H1 (cell line): ENCODE measurements at places on chromosomes 2 and 18.

- no peak for DNase-seq
These were observed 41.8 kb downstream of the ACSL3 start for GRCh38 chr2:222902660-222903059.

DNA sequence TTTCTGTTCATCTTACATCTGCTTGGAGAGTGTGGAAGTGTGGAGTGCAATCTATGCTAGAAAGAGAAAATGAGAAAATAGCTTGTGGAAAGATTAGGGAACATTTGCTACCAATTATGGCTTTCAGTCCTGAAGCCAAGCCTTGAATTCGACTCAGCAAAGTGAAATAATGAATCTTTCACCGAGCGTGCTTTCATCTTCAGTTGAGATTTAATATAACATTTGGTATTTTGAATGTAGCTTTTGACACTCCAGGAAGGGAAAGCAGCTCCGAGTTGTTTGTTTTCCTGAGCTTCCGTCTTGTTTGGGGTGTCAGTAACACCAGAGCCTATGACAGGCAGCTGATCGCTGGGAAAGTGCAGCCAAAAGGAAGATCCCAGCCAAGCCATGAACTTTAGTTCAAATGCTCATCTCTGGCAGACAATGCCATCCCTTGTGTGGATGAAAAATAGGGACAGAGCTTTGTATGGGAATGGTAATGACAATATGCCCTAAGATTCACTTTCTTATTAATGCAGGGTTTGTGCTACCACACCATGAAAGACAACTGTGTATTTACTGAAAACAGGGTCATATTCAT lies 25.0 kb upstream of the PHLPP1 start:
- no peak for DNase-seq

- DNase-seq = no peak
These were observed 61.8 kb upstream of the EFEMP1 start for GRCh38 chr2:55985406-55985805.

- DNase-seq = no peak
These were observed 1.4 kb upstream of the HSBP1L1 start for GRCh38 chr18:79962835-79963657.

DNA sequence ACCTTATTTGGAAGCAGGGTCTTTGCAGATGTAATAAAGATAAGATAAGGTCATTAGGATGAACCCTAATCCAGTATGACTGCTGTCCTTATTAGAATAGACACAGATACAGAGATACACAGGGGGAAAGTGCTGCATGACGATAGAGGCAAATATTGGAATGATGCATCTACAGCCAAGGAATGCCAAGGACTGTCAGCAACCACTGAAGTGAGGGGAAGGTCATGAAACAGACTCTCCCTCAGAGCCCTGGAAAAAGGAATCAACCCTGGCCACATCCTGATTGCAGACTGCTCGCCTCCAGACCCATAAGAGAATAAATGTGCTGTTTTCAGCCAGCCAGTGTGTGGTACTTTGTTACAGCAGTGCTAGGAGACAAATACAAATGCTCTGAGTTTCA lies 14.8 kb downstream of the TMEM237 start:
- DNase-seq = no peak

- no peak for DNase-seq
These were observed 127.4 kb downstream of the CCDC102B start for GRCh38 chr18:68925268-68925667.

DNA sequence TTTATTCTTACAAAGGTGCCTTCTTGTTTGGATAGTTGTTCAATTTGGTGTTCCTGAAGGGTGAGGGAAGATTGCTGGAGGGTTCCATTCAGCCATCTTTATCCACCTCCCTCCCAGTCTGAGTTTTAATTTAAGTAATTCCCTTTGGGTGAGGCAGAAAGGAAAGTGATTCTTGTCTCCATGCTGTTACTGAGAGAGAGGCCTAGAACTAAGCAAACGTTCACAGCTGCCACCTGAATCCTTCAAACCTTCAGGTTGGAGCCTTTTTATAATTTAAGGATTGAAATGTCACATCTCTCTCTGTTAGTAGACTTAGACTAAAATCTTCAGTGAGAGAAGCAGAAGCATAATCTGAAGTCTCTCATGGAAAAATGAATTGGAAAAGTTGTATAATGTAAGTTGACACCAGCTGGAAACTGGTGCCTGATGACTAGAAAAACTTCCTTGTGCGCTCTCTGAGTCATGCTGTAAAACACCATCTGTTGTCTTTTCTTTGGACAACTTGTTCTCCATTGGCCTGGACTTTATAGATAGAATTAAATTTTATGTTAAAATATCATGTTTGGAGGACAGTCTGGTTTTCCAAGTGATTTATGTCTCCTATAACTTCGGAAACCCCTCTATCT lies 14.6 kb downstream of the STRADB start:
- no peak for DNase-seq

GRCh38 chr2:26477126-26477910 lies 606 bp downstream of the OTOF start:
- no peak for DNase-seq

GRCh38 chr2:118604371-118604770 lies 243.1 kb downstream of the EN1 start:
- no peak for DNase-seq

GRCh38 chr2:174048243-174048642 lies 83.1 kb upstream of the SP3 start:
- DNase-seq = no peak

- DNase-seq = no peak
These were observed 94.7 kb upstream of the CDKL4 start for GRCh38 chr2:39338502-39338901.
